T-helper 1 cell (primary cell): ENCODE measurements at places on chromosomes 1 and 21.

- DNase-seq: no peak
Observed at GRCh38 chr21:25790122-25790877, 55.5 kb downstream of the GABPA start.

DNA sequence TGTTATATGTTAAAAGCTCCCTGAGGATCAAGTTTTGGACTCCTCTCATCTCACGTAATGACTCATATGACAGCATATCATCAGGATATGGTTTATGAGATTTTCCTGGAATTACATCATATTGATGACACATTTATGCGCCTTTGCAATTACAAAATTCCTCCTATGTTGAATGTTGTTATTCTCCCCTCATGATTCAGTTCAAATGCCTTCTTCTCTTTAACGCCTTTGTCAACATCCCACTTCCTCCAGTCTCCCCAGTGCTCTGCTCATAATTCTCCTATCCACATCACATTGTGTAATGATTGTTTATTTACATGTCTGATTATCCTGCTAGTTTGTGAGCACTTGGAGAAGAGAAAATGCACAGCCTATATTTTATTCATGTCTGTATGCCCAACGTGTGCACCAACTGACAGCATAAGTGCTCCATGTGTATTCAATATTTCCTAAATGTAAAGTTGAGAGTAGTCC is 80.9 kb upstream of the BACH1 start:
- DNase-seq: no peak

- no peak for DNase-seq
Observed at GRCh38 chr1:109197158-109198042, 16.3 kb upstream of the SARS1 start.

GRCh38 chr1:48688102-48688760 is 88.5 kb downstream of the BEND5 start:
- no peak for DNase-seq

DNA sequence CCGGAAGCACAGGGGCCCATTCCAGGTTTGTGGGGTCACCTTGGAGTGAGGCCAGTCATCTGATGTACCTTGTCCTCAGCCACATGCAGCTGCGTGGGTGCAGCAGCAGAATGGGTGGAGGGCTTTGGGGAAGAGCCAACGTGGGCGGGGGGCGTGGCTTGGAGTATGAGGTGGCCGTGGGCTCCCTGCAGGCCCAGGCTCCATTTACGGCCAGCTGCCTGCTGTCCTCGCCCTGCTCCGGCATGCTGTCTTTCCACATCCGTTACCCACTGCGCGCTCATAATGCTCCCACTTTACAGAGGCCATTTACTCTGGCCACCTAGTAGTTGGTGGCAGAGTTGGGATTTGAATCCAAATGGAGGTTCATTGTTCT is 27.8 kb upstream of the TINAGL1 start:
- no peak for DNase-seq

DNA sequence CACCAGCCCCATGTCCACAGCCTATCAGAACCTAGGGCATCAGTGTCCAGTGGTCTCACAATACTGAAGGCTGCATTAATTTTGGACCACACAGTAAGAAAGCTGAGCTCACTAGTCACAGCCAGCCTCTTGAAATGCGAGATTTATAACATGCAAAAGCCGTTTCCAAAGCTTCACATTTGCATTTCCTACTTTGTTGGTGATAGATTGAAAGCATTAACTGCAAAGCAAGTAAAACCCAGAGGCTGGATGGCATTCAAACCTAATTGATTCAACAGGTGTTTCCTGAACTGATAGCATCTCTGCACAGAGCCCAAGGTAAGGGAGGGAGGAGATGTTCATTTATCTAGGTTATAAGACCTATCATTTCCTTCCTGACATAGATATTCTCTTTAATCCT is 410.1 kb downstream of the OMA1 start:
- no peak for DNase-seq

DNA sequence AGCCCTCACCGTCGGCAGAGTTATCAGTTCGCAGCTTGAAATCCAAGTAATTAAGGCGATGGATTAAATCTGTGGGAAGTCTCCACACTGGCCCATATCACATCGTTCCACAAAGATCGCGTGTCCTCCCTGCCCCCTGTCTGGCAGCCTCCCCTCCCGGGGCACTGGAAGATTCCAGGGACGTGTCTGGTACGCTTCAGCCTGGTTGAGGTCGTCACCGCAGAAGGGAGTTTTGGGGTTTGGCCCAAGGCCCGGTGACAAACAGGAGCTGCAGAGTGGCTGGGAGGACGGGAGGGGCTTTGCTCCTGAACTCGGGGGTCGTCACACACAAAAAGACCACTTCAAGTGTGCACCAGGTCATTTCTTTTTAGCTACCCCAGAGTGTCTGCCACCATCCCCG is 51.1 kb downstream of the PRDM16 start:
- DNase-seq: no peak

- DNase-seq: no peak
Observed at GRCh38 chr1:31189696-31190674, 49.7 kb downstream of the NKAIN1 start.

DNA sequence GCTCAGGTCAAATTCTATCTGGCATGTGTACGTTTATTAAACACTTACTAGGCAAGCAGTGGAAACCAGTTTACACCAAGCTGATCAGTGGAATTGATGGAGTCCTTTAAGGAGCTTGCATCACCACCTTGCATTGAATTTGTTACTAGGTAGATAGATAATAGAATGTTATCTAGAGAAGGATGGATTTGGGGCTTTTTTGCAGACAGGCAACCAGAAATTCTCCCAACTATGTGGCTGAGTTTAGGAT is 44.9 kb downstream of the HHAT start:
- DNase-seq: no peak

GRCh38 chr1:185059950-185060571 is 14.7 kb downstream of the RNF2 start:
- no peak for DNase-seq

DNA sequence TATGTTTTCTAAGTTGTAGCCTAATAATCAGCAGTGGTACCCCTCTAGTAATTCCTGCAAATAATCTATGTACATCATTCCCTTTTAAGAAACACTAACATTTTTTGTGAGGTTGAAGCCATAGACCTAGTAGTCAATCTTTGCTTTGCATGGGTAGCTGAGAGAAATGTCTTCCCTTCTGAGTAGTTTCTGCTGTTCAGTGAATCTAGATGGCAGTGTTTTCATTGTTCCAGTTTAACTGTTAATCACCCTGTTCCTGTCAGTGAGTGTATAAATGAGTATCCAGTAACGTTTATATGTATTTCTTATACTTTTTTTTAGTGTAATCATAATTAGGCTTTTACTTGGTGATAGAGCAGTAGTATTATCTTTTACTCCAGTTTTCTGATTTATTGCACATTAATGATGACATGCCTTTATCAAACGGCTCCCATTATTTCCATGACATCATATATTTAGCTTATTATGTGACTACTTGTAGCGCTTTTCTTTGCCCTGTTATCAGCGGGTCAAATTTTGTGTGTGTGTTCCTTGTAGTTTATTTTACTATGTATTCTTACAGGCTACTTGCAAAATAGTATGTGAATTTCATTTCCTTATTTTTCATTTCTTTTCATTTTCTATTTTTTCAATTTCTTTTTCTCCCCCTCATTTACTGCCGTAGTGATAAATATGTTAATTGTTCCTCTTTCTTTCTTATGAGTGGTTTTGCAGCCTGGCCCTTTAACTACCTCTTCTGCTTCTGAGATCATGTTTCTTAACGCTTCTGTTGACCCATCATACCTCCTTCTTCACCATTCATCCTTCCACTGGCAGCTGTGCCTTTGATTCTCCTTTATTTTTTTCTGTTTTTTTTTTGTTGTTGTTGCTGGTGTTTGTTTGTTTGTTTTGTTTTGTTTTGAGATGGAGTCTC is 18.8 kb downstream of the CEP350 start:
- DNase-seq: no peak

DNA sequence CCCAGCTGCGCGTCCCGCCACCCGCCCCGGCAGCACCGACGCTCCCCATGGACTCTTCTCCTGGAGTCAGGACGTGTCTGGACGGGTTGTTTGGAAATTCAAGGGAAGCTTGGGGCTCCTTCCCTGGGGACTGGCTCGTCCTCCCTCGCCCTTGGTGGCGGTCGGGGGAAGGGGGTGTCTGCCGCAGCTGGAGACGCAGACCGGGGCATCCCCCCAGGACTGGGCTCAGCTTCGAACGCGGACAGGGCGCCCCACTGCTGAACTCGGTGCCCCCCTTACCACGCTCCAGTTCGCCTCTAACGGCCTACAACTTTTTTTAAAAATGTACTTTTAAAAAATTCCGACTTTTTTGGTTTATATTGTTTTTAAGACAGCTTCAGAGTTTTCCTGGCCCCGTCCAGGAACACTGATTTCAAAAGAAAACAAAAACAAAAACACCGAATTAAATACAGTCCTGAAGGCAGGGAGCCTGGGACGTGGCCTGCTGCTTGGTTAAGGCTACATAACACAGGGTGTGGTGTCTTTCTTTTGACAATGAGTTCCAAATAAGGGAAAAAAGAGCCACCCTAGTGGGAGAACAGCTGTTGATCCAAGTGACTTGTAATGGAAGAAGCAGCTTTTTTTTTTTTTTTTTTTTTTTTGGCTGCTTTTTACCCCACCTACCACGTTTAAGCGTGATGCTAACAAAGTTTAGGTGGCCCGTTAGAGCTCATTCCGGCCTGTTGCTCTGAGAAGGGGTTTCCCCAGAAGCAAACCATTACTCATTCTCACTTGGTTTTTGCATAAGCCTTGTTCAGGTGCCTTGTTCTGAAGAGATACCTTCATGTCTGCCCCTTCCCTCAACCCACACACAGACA is 862 bp upstream of the DIPK1A start:
- peak; percentile 91 for DNase-seq

GRCh38 chr21:46489800-46490199 is 31.1 kb downstream of the DIP2A start:
- no peak for DNase-seq

DNA sequence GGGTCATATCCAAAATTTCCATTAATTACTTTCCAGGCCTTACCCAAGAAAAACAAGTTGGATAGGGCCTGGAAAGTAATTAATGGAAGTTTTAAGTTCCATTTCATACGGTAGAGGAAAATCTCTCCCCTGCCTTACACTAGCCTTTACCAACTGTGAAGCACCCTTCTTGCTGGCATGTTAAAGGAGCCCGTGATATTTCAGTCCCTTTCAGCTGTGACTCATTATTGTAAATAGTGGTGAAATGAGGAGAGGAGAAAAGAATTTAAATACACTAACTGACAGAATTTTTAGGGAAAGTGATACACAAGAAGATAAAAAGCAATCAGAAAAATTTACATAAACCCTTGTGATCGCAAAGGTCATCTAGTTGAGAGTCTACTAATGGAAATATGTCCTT is 20.3 kb upstream of the KAZN start:
- no peak for DNase-seq

- no peak for DNase-seq
Observed at GRCh38 chr21:14620152-14620551, 74.0 kb upstream of the SAMSN1 start.

DNA sequence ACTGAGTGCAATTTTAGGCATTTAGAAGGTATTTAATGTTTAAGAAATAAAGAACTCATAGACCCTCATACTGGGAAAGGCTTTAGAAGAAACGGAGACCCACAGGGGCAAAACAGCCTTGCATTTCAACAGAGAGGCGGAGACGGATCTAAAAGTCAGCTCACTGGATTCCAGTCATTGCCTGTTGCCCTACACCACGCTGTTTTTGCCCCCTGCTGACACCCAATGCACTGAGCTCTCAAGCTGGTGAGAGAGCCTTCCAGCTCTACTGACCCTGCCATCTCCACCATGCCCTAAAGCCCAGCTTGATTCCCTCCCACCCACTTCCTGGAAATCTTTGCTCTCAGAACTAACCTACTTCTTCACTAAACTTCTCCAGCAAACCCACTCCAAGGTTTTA is 7.2 kb upstream of the TRAF3IP3 start:
- no peak for DNase-seq

DNA sequence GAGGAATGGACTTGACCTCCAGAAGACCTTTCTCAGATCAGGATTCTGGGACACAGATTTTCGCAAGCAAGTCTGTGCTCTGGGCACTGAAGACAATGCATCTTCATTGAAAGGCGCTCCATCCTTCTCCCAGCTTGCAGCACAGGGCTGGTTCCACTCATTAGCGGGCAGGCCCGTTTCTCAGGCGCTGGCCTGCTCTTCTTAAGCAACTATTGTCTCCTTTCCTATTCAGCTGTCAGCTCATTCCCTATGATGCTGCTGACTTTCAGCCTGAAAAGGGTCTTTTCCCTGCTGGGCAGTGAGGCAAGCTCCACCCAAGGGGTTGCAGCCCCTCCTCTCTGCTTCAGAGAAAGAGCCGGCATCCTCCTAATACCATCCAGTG is 91.9 kb upstream of the PLXNA2 start:
- no peak for DNase-seq

GRCh38 chr1:218779341-218780100 is 394.2 kb upstream of the LYPLAL1 start:
- DNase-seq: no peak

GRCh38 chr1:232388363-232388762 is 241.6 kb downstream of the SIPA1L2 start:
- DNase-seq: no peak

DNA sequence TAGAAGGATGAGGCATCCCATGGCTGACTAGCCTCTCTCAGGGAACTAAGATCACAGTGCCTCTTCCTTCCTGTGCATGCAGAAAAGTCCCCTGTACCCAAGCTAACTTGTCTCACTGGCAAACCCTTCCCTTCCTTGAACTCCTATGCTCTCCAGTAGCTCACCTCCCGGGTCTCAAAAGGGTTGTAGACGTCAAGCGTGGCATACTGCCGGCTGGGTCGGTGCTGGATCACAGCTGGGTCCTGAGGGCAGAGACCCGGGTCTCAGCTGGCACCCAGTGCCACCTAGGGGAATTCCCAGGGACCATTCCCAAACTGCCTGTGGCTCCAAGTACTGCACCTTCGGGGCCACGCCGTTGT is 688 bp downstream of the SCAMP3 start:
- DNase-seq: no peak

GRCh38 chr1:20573987-20574386 is 14.9 kb upstream of the CDA start:
- no peak for DNase-seq

DNA sequence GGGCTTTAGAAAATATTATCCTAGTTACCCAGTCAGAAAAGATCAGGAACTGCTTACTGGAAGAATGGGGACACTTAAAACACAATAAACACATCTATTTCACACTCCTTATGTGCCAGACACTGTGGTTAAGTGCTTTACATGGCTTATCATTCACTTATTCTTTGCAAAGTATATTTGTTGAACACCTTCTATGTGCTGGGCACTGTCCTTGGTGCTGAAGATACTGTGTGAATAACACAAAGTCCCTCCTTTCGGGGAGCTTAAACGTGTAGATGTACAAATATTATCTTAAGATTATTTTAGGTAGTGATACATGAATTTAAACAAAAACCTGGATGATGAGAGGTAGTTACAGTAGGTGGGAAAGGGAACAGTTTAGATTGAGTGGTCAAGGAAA is 169.3 kb downstream of the ST6GALNAC5 start:
- DNase-seq: no peak
